ENCODE measurements at places on chromosomes 16 and 17.

DNA sequence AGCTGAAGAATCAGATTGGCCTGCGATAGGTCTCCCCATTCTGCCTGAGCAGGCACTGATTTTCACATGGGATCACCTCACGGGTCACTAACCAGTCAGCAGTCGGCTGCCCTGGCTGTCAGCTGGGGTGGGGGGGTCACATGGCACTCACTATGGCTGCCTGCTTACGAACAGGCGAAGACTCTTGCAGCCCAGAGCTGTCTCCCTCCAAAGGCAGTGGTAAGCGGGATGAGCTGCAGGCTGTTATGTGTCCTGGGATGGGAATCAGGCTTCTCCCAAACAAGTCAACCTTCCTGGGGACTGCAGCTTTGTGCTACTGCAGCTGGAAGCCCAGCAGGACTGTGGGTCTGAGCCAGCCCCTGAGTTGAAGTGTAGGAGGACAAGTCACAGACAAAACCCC lies 29.0 kb upstream of the ADORA2B start:
- DNase-seq: no peak

GRCh38 chr16:29698042-29698441 lies 19.1 kb downstream of the QPRT start:
- DNase-seq: no peak

- no peak for DNase-seq
Measured at GRCh38 chr17:1847191-1847590, 17.4 kb downstream of the RPA1 start.

GRCh38 chr16:19691161-19691711 lies 26.8 kb downstream of the KNOP1 start:
- DNase-seq: no peak

DNA sequence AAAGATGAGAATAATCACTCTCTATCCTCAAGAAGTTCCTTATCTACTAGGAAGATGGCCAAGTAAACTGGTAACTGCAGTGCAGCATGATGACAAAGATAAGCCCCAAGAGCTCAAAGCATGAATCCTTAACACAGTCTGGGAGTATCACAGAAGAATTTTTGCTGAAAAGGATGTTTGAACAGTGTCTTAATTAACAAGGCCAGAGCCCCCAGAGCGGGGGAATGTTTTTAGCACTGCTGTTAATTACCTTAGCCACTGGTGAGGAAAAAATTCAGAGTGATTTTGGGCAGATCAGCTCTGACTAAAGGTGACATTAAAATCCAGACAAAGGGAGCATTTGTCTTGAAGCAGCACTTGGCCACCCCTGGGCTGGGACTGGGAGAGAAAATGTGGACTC lies 30.1 kb downstream of the ADAMTS18 start:
- no peak for DNase-seq

GRCh38 chr17:3985846-3986245 lies 21.6 kb upstream of the ATP2A3 start:
- DNase-seq: no peak

DNA sequence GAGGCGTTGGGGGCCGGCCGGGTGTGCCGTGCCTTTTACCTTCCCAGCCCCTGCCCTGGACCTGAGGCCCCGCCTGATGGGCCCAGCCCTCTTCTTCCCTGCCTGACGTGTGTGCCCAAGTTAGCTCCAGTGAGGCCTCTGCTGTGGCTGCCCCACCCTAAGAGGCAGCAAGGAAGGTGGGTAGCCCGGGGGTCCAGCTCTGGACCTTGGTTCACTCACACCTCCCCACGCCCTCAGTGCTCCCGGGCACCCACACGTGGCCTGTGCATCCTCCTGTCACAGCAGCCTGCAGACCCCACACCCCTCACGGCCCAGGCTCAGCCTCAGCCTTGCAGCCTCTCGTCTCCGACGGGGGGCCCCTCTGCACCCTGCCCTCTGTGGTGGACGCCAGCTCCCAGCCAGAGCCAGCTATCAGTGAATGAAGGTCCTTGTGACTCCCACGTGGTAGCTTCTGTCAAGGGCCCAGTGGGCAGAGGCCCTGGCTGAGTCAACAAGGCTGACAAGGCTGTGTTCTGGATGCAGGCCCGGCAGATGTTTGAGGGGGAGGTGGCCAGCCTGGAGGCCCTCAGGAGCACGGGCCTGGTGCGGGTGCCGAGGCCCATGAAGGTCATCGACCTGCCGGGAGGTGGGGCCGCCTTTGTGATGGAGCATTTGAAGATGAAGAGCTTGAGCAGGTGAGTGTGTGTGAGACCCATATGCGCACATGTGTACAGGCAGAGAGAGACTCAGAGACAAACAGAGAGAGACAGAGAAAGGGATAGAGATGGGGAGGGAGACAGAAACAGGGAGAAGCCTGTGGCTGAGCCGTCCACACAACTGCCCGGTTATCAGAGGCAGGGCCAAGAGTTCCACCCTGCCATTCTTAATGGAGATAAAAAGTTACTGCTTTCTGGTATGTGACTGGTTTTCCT lies 2.8 kb downstream of the FN3K start:
- no peak for DNase-seq

DNA sequence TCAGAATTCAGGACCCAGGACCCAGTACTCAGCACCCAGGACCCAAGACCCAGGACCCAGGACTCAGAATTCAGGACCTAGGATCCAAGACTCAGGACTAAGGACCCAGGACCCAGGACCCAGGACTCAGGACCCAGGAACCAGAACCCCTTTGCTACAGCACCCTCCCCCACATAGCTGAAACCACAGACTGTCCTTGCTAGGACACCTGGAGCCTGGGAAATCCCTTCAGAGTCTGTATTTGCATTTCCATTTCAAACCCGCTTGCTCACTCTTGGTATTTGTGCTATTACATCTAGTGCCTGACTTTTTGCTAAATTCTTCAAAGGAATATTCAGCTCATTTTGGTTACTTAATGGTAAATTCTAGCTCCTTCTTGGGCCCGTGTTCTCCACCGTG lies 275.8 kb upstream of the MAF start:
- no peak for DNase-seq

DNA sequence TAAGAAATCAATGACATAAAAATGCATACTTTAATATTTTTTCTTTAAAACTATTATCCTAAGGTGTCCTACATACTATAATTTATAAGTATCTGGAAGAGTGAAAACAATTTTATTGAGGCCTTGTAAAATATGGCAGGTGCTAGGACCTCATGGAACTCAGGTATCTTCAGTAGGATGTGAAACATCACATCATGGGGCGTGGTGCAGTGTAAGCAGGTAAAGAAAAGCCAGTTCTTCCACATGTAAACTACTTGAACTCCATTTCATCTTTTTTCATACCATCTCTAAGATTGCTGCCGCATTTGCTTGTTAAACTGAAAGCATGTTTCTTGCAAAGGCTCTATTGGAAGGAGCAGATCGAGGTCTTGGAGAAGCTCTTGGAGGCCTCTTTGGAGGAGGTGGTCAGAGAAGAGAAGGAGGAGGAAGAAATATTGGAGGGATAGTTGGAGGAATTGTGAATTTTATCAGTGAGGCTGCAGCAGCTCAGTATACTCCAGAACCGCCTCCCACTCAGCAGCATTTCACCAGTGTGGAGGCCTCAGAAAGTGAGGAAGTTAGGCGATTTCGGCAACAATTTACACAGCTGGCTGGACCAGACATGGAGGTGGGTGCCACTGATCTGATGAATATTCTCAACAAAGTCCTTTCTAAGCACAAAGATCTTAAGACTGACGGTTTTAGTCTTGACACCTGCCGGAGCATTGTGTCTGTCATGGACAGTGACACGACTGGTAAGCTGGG lies at the start of gene CAPNS2:
CAPNS2 (plus strand) TSS at position 253 of the 744 bp plus-strand sequence; CDS start at position 326, 73 bp downstream.
- DNase-seq: no peak

DNA sequence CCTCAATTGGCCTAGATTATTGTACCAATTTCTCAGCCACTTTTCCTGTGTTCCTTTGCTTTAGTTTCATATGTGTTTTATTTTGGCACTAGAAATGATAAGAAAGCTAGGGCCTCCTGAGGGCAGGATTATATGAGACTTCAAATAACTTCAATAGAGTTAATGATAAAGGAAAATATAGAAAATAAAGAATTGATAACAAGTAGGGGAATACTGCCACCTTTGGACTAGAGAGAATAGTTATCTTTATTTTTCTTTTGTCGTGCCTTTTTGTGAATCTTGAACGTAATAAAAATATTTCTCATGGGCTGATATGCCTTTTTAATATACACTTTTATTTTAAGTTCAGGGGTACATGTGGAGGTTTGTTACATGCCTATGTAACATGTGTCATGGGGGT lies 29.3 kb upstream of the RBL2 start:
- DNase-seq: no peak

GRCh38 chr16:84726669-84727467 lies 27.1 kb downstream of the USP10 start:
- no peak for DNase-seq

GRCh38 chr17:72658675-72659074 lies 433.8 kb downstream of the SLC39A11 start:
- no peak for DNase-seq

GRCh38 chr16:59455497-59455896 lies 721.4 kb upstream of the GOT2 start:
- DNase-seq: no peak

DNA sequence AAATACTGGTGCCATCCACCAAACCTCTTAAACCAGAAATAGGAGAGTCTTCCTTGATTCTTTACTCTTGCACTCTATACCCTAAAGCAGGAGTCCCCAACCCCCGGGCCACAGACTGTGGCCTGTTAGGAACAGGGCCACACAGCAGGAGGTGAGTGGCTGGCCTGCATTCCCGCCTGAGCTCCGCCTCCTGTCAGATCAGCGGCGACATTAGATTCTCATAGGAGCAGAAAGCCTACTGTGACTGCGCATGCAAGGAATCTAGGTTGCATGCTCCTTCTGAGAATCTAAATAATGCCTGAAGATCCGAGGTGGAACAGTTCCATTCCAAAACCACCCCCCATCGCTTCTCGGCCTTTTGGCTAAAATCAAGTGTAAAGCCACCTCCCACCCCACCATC lies 30.3 kb upstream of the SRCIN1 start:
- no peak for DNase-seq
